ENCODE measurements at places on chromosomes 2 and 18.
A peak's percentile ranks its signal among the peaks of the same experiment; 100 is the strongest.

- DNase-seq: no peak
These were observed 700.5 kb upstream of the CHAC2 start for GRCh38 chr2:53067056-53067455.

DNA sequence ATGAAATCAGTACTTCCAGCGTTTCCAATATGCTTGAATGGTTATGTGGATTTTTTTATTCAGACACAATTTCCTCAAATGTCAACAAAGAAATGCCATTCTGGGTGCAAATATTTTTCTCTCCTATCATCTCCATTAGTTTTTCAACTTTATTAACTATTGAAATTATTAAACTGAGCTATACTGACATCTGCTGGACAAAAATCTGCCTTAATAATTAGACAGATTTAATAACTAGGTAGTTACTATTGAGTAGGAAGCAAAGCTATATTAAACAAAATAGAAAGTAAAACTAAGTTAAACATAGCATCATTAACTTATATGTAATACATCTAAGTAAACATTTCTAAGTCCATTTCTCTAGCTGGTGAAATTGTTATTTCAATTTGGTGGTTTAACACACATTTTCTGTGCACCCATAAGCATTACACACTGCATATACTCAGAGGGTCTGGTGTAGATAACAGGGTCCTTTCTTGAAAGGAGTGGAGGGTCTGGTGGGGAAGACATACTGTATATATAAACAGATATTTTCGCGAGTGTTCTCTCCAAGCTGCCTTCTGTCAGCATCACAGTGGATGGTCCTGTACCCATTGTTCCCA is 77.0 kb downstream of the LANCL1 start:
- no peak for DNase-seq

DNA sequence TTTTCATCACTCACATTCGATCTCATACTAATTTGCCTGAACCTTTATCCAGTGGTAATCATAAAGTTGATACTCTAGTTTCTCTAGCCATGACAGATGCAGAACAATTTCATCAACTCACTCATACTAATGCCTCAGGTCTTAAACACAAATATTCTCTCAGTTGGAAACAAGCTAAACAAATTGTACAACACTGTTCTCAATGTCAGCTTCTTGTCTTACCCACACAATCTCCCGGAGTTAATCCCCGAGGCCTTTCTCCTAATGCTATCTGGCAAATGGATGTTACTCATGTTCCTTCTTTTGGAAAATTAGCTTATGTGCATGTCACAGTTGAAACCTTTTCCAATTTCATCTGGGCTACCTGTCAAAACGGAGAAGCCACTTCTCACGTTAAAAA is 11.5 kb upstream of the CNOT11 start:
- DNase-seq: no peak

DNA sequence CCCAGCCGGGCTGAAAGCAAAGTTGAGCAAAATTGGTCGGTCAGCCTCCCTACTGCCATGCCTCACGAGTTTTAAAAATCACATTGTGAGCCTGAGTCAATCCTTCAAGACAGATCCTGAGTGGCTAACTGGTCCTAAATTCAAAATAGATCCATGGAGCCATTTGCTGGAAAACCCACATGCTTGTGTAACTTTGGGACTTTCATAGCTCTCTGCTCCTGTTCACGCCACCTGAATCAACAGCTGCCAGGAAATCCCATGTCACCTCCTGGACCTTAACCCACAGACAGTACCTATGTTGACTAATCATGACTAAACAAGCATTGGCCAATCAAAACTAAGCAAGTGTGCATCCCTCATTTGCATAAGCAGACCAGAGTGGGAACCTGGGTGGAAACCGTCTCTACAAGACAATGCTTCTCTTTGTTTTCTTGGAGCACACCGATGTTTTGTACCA is 42.8 kb upstream of the LDLRAD4 start:
- no peak for DNase-seq

GRCh38 chr2:3264010-3264744 is 113.4 kb downstream of the EIPR1 start:
- no peak for DNase-seq

DNA sequence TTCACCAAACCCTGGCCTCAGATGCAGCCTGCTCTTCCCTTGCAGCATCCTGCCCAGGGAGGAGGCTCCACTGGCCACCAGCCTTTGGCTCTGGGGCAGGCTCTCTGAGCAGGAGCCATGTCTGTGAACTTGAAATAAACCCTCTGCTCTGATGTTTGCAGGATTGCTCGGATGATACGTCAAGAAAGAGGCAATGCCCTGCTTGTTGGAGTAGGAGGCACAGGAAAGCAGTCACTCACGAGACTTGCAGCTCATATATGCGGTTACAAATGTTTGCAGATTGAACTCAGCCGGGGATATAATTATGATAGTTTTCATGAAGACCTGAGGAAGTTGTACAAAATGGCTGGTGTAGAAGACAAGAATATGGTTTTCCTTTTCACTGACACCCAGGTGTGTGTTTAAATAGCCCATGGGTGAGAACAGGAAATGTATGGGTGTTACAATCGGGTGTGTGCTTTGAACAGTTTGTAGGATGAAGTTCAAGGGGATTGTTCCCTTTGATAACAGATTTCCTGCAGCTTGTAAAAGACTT is 177.9 kb downstream of the DNAH6 start:
- peak; percentile 7 for DNase-seq

GRCh38 chr2:129775952-129776653 is 203.4 kb upstream of the RAB6C start:
- no peak for DNase-seq

DNA sequence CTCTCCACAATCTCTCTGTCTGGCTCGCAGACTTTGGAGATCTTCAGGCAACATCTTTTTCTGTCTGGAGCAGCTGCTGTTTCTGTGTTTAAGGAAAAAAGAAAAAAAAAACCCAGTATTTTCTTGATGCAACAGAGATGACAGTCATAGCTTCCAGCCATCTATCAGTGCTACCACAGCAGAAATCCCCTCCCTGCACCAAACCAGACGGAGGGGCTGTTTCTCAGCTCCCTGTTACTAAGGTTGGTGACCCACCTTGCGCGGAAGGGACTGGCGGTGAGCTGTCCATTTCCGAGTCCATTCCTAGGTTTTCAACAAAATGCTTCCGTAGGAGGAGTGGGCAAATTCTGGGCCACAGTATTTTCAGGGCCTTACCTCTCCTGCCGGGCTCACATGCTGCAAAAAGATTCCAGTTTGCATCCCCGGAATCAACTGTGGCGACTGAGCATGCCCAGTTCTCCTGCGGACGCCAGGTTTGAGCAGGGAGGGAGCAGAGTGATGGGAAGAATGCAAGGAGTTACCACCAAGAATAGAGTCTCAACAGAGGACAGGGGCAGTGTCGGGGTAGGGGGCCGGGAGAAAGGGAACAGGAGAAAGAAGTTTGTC is 1.2 kb downstream of the SLC4A10 start:
- DNase-seq: no peak

DNA sequence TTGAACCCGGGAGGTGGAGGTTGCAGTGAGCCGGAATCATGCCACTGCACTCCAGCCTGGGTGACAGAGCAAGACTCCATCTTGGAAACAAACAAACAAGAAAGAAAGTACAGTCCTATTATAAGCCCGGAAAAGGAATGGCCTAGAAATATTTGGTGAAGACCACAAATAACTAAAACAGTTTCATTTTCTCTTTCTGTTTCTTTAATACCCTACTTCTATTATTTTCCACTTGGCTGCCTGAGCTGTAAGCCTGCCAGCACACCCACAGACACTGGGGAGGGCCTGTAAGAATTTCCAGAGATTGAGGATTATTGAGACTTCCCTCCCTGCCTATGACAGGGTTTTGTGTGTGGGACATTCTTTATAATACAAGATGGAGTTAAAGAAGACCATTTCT is 188.0 kb upstream of the DCC start:
- no peak for DNase-seq

DNA sequence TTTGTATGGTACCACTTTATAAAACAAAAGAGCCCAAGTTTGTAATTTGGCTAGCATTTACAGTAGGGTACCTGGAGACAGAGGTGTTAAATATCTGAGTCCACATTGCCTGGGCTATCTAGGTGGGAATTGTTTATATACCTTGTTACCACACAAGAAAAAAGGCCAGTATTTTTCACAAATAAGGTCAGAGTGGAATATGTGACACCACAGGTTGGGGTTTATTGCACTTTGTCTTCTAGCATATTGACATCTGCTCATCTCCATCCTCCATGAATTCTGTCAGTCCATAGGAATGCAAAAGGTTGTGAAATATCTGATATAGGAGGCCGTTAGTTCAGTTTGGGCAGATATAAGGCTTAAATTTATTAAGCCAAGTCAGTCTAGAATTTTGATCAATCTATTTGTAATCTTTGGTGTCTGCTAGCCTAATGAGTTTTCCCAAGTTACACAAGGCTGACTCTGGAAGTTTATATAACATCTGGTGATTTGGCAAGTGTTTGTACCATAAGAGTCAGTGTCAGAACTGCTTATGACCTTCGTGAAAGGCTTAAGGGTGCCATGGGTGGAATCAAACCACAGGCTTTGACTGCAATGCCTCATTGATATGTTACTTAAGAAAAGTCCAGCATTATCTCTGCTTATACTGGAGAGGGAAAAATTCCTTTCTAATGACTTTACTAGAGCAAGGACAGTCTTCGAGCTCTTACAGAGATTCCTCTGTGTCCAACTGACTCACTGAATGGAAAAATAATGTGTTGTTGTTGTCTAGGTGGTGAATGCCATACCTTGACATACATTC is 11.3 kb upstream of the DPP4 start:
- DNase-seq: no peak

GRCh38 chr18:59848002-59848401 is 51.8 kb upstream of the PMAIP1 start:
- no peak for DNase-seq

DNA sequence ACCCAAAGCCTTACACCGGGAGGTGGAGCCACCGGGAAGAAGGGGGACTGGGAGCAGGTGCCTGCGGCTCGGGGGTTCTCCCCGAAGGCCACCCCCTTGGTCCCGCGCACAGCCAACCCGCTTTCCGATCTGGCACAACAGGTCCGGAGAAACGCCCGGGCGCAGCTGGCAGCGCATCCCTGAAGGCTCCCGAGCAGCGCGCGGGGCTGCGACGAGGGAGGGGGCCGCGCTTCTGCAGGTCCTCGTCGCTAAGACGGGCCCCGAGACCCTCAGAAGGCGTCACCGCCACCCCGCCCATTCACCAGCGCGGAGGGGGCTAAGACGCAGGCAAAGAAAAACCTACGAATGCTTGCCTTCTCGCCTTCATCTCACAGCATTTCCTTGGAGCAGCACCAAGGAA is 1.8 kb downstream of the CBLN2 start:
- DNase-seq: no peak

- DNase-seq: no peak
These were observed 81.9 kb downstream of the MOGAT1 start for GRCh38 chr2:222753251-222753824.

DNA sequence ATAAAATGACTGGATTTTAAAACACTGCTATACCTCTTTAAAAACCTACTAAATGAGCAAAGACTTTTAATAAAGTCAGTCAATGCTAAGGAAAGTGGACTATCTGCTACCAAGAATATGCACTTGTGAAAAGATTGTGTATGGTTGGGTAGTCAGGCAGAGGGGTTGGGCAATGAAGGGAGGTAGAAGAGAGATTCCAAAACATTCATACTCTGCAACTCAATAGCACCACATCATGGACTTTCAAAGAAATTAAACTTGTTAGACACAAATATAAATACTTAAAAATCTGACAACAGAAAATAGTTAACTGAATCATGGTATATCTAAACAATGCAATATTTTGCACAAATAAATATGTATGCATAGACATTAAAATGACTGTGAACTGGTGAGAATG is 139.9 kb upstream of the MAPRE2 start:
- DNase-seq: no peak

GRCh38 chr2:9154061-9154460 is 52.6 kb upstream of the ASAP2 start:
- DNase-seq: no peak

DNA sequence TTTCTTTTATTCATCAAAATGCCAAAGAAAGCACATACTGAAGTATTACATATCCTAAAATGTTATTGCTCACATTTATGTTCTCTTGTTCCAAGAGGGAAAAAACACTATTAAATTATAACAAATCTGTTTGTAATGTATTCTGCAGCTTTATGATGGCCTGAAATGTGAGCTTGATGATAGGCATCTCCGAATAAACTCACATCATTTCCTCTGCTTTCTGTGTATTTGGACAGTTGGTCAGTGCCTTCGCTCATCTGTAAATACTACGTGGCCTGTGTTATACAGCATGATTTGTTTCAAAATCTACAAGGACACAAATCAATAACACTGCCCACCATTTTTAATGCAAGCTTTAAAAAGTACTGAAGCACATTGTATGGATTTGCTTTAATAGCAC is 672.8 kb upstream of the SYT4 start:
- DNase-seq: no peak

- DNase-seq: no peak
These were observed 725.5 kb upstream of the ZEB2 start for GRCh38 chr2:145245268-145245870.

DNA sequence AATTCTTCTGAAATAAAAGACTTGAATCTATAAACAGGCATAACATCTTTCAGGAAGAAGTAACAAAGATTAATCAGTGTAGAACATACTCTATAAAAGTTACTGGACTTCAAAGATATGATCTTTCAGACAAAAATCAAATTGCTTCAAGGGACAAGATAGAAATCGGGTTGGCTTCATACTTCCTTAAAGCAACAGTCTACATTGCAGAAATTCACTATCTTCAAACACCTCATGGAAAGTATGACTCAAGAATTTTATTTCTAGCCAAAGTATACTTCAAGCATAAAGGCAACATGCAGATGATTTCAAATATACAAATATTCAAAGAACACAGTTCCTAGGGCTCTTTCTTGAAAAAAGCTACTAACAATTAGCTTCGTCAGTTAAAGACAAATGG is 240.7 kb downstream of the SRBD1 start:
- DNase-seq: no peak

- DNase-seq: no peak
These were observed 82.9 kb upstream of the RAB12 start for GRCh38 chr18:8526332-8526731.

DNA sequence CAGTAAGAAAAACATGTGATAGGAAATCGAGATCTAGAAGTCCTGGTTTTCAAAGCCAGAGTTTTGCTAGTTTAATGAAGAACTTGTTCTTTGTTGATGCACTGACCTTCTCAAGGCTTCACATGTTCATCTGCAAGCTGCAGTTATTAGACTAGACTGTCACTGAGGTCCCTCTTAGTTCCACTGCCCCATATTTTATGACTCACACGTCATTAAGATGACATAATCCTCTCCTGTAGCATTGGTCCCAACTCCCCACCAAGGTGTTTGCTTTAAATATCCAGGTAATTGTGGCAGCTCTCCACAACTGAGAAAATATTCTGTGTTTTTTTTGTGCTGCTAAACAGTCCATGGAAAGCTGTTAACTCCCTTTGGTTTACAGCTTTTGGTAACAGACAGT is 149.7 kb downstream of the MREG start:
- DNase-seq: no peak
